ENCODE measurements at places on chromosomes 5 and 9.

DNA sequence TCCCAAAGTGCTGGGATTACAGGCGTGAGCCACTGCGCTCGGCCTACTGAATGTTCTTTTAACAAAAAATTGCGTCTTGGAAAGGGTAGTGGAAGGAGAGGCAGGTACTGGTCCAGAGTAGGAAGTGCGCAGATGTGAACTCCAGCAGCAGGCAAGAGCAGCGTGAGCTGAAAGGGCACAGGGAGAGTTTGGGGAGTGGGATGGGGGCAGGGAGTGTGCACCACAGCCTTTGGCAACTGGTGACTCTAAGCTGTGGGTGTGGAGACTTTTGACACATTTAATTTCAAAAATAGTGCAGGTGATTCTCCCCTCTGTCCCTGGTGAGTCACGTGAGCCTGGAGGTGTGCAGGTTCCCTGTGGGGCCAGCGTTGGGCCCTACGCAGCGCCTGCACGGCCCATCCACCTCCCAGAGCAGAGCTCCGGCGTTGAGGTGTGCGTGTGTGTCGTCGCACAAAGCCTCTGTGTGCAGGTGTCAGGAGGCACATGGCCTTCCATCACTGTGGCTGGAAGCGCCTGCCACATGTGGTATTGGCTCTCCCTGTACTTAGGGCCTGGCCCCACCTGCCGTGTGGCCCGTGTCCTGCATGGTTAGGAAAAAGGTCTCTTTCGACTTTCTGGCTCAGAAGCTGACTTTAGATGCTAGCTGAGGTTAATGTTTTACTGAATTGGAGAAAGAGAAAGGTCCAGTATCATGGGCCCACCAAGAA, 11.5 kb downstream of the SQSTM1 start:
- DNase-seq: no peak

DNA sequence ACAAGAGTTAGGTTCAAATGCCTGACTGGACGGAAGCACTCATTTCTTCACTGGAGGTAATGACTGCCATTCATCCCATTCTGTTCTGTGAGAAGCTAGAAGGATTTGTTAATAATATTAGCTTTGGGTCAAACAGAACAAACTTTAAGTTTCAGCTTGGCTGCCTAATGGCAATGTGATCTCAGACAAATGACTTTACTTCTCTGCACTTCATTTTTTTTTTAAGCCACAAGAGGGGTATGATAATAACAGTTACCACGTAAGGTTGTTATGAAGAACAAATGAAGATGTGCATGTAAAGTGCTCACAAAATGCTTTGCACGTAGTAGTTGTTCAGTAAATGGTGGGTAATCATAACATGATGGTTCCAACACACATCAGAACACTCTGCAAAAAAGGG, 199.4 kb downstream of the PAPPA start:
- no peak for DNase-seq

DNA sequence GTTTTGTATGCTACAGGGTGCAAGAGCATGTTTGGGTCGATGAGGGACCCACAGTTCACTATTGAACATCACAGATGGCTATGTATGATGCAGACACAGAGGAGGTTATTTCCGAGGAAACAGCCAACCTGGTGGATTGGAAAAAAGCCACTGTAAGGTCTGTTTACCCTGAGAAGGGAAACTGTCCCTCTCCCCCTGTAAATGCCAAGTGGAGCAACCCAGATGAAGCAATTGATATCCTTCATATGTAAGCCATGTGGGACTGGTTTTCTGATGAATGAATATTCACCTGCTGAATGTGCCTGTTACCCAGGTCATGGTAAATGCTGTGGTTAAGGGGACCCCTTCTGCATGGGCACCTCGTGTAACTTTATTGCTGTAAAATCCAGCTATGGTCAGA, 14.8 kb upstream of the CTSV start:
- no peak for DNase-seq

DNA sequence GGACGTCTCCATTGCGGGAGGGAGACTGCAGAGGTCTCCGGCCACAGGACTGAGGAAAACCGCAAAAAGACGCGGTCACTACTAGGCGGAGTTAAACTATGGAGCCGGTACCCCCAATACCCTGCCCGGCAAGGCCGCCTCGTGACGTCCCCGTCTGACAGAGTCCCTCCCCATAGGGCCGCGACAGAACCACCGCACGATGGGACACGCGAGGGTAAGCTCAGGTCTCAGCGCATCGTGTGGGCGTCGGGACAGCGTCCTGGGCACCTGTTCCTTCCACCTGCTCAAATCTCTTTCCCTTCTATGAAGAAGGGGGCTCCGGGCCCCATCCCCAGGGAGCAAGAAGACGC, 35.2 kb upstream of the GLDC start:
- DNase-seq: no peak

GRCh38 chr9:82148901-82149461, 160.4 kb downstream of the SPATA31D1 start:
- DNase-seq: no peak

DNA sequence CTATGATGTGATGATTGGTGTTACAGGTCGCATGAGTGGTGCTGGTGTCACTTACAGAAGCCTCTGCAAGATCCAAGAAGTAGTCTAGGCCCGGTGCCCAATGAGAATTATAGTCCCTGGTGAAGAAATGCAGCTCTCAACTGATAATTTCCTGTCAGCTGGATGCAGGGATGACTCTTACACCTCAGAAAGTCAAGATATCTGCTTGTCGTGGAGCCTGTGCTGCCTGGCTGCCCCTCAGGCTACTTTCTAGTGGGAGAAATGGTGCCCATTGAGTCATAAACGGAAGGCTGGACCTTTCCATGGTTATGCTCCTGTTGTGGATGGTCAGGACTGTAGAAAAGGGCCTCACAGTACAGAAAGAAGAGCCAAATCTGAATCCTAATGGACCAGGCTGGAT, 46.8 kb upstream of the NXNL2 start:
- no peak for DNase-seq

GRCh38 chr5:60576425-60576824, 123.5 kb downstream of the DEPDC1B start:
- DNase-seq: peak; percentile 31

DNA sequence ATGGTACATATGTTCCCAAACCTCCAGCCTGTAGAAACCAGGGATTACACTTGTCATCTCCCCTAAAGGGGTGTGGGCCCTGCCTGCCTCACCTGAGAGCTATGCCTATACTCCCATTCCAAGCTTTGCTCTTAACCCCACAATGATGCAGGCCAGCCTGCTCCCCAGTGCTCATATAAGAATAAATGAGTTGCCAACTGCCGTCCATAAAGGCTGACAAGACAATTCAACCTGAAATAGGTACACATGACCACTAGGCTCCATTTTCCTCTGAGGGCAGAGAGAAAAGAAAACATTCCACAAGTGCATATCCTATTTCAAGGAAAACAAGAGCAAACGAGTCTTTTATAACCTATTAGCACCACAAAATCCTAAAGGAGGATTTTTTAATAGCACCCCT, 28.4 kb downstream of the SKP1 start:
- no peak for DNase-seq

DNA sequence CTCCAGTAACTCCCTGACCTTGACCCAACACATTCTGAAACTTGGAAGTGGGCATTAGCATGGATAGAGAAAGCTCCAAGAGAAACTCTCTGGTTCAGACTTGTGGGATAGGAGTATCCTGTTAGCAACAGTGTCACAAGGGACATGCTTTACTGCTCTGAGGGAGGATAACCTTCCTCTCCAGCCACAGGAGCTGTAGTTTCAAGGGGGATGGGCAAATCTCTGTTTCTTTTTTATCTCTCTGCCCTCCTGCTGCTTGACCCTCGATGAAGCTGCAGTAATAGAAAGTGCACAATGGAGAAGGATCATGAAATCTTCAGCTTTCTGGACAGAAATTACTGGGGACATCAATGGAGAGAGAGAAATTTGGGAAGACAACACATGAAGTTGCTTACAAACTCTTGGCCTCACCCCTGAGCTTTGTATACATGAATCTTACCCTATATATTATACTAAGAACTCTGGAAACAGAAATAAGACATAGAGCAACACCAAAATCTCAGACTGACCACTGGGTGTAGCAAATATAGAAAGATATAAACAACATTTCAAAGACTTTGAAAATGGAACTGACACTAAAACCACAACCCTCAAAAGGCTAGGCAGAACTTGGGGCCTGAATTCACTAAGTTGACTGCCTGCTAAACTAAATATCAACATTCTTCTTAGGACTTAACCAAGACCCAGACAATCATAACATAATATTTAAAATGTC, 471.0 kb upstream of the MEF2C start:
- no peak for DNase-seq

- no peak for DNase-seq
Measured at GRCh38 chr9:75152416-75152815, 64.1 kb downstream of the OSTF1 start.

DNA sequence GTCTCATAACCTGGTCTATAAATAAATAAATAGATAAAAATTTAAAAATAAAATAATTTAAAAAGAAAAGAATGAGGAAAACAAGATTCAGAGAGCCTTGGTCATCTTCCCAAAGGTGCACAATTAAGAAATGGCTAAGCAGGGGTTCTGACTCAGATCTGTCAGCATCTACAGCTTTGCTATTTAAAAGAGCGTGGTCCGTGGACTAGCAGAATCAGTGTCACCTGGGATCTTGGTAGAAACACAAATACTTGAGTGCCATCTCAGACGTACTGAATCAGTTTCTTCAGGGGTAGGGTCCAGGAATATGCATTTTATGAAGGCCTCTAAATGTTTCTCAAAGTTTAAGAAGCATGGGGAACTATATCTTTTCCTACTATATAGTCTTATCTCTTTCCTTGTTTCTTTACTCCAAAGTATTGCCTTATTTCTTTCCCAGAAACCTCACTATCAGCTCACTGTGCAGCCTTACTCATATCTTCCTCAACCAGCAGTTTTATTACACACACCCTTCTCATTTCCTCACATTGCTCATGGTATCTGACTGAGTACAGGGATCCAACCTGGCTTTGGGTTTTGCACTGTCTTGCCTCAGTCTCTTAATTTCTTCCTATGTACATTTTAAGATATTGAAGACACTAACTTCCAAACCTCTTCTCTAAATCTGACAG, 58.6 kb downstream of the TMC1 start:
- DNase-seq: no peak

DNA sequence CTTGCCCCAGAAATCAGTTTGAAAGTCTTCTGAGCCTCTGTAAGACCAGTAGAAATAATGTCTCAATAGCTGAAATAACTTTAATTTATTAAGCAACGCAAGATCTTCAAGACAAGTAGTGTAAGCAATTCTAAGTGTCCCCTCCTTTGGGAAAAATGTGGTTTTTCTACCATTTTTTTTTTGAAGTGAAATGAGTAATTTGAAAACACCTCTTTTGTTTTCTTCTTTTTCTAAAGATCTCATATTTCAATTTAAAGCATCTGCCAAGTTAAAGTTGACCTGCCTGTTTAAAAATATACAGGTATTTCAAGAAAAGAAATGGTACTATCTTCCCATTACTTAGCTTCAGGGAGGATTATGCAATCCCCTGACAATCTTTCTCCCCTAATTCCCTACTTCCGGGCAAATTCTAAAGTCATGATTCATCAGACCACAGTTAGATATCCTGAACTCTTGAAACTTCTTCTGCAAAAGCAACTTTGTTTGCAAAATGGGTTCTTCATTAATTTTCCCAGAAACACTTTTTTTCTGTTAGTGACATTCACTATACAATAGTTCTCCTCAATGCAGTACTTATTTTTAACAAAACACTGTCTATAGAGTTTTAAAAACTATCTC, 7.8 kb upstream of the ANXA1 start:
- no peak for DNase-seq

DNA sequence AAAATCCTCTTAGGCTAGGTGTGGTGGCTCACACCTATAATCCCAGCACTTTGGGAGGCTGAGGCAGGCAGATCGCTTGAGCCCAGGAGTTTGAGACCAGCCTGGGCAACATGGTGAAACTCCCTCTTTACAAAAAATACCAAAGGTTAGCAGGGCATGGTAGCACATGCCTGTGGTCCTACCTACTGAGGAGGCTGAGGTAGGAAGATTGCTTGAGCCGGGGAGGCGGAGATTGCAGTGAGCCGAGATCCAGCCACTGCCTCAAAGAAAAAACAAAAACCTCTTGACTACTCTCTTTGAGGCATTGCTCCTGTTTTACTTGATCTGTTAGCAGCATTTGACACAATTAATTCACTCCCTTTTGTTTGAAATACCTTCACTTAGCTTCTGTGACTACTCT, 20.7 kb downstream of the KIF2A start:
- DNase-seq: no peak

GRCh38 chr9:118533101-118533500, 828.9 kb downstream of the TLR4 start:
- DNase-seq: no peak

- DNase-seq: no peak
Measured at GRCh38 chr5:113020461-113021273, 44.1 kb downstream of the DCP2 start.

DNA sequence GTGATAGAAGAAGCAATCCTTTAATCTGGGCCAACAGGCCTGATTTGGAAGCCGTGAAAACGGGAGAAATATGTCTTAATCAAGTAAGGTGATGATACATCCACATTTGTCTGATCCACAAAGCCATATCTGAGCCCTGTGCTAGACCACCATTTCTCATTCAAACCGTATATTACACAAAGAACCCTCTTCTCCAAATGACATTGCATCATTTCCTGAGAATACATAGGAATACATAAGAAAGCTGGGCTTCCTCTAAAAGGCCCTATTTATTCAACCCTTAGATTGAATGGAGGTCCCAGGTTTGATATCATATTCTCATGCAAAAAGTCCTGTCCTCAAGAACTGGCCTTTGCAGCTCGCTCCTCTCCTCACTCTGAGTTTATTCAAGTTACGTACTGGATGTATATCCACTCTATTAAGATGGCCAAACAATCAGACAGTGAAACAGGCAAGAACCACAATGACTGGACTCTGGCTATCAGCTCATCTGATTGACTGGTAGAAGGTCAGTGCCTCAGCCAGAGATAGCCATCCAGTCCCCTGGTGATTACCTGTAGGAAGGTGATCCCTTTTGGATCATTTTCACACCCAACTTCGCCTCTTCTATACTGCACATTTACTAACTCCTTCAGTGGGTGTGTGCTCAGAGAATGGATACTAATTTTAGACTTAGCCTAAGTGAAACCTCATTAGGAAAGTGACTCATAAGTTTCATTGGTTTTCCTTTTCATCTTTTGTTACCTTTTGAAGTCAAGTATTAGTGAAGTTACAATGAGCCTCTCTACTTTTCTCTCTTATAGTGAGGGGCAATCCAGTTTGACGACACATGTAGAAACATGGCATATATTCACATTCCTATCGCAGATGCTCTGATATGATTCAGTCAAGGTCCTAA, 167.6 kb upstream of the WWC1 start:
- no peak for DNase-seq

DNA sequence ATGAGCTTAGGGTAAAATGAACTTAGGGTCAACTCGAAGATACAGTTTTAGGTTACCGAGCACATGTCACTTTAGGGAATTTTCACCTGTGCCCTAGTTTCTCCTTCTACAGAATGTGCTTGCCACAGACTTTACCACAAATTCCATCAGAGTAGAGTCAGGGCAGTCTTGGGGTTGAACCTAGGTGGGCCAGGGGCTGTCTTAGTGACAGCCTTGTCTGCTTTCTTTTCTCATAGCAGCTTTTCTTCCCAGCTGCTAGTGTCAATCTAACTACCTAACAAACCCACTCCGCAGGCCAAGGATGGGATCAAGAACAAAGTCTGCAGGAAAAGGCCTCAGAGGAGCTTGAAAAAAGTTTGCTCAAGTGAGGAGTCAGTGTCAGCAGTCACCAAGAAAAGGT, 458.1 kb upstream of the CDH18 start:
- DNase-seq: no peak

Data from B cell (primary cell).